ENCODE measurements at places on chromosomes 12 and 14. TPM values are rescaled to one million over a fixed set of nuclear protein-coding genes. Genes with fewer than 3 reads are reported as not detected.
A peak's percentile ranks its signal among the peaks of the same experiment; 100 is the strongest.

The INHBE gene
- polyA plus RNA-seq: not detected

DNA sequence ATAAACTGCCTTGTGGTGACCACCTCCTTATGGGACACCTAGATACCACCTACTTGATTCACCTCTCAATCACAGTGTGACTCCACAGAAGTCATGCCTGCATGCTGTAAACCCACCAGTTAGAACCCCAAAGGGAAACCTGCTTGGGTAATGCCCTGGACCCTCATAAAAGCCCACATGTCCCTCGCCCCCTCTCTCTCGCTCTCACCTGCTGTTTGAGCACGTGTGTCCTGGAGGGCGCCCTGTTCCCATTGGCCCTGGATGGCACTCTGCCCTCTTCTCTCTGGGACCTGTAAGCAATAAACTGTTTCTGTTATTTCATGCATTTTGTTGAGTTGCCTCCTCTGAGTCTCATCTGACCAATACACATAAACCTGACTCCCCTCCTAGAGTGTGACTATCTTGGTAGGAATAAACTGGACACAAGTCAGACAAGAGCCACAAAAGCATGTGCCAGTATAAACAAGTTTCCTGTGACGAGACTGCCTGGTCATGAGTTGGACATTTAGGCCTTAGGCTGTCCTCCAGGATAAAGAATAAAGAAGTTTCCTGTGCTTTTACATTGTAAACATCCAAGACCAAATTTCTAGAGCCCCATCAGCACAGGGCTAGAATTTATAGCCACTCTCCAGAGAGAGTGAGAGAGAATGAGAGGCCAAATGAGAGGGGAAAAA lies 8.6 kb downstream of the IFI27L2 start:
- DNase-seq: peak; percentile 23

GRCh38 chr12:126874427-126875026 lies 1392.4 kb upstream of the TMEM132C start:
- no peak for DNase-seq

- no peak for DNase-seq
Measured at GRCh38 chr14:102893452-102893851, 29.0 kb upstream of the AMN start.

- no peak for DNase-seq
Measured at GRCh38 chr12:120316798-120317223, 10.8 kb downstream of the PLA2G1B start.

DNA sequence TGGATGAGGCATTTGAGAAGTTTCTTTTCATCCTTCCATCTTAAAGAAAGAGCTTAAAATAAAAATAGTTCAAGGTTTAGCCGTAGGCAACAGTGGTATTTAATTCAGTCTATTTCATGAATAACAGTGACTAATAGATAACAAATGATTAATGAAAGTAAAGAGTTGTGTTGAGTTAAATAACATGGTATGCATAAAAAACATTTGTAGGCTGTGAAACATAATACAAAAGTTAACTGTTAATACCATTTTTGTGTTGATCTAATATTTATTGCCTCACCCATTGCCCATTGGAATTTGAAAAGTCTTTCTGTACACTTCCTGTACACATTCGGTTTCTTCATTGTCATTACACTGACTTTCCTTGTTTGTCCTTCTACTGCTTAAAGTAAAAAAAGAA lies 108.6 kb upstream of the PDE3A start:
- DNase-seq: no peak

Measured in endothelial cell of umbilical vein (primary cell).